GM13976 (cell line): ENCODE measurements at places on chromosomes 11 and 22.

DNA sequence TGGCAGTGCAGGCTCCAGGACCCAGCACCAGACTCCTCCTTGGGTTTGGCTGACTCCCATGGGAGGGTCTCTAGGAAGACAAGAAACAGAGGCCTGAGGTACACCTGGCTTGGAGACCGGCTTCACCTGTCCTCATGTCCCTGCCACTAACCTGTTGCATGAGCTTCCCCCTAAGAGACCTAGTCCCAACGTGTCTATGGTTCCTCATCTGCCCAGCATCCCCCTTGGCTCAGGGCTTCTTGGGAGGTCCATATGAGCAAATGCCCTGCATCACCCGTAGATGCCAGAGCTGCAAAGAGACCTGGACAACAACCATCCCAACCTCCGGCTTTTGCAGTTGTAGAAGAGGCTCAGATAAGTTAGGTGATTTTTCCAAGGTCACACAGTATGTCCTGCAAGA lies 123.5 kb downstream of the BUD13 start:
- no peak for DNase-seq

- no peak for DNase-seq
Measured at GRCh38 chr11:17066691-17067090, 10.8 kb downstream of the RPS13 start.

DNA sequence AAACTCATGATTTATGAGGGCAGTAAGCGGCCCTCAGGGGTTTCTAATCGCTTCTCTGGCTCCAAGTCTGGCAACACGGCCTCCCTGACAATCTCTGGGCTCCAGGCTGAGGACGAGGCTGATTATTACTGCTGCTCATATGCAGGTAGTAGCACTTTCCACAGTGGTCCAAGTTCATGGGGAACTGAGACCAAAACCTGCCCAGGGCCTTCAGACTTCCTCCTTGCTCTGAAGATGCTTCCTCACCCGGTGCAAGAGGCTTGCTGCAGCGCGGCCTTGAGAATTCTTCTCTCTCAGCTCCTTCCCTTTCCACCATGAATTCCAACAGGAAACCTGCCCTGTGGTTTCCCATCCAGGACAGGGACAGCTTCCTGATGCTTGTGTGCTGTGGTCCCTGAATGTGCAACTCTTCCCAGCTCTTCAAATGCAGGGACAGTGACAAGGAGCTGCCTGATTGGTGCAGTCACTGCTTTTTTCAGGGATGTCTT lies 53.9 kb downstream of the GGTLC2 start:
- DNase-seq: no peak

DNA sequence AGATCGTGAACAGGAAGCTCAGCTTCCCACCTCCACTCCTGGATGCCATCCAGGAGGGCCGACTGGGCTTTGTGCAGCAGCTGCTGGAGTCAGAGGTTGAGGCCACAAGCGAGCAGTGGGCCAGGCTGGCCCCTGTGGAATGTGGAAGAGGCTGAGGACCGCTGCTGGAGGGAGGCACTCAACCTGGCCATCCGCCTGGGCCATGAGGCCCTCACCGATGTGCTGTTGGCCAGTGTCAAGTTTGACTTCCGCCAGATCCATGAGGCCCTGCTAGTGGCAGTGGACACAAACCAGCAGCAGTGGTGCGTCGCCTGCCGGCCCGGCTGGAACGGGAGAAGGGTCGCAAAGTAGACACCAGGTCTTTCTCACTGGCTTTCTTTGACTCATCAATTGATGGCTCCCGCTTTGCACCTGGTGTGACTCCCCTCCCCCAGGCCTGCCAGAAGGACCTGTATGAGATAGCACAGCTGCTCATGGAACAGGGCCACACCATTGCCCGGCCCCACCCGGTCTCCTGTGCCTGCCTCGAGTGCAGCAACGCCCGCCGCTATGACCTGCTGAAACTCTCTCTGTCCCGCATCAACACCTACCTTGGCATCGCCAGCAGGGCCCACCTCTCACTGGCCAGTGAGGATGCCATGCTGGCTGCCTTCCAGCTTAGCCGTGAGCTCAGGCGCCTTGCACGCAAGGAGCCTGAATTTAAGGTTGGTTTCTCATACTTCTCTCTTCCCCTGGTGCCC lies 24.9 kb downstream of the ART5 start:
- no peak for DNase-seq

GRCh38 chr11:110059706-110060463 lies 33.3 kb upstream of the ZC3H12C start:
- no peak for DNase-seq

DNA sequence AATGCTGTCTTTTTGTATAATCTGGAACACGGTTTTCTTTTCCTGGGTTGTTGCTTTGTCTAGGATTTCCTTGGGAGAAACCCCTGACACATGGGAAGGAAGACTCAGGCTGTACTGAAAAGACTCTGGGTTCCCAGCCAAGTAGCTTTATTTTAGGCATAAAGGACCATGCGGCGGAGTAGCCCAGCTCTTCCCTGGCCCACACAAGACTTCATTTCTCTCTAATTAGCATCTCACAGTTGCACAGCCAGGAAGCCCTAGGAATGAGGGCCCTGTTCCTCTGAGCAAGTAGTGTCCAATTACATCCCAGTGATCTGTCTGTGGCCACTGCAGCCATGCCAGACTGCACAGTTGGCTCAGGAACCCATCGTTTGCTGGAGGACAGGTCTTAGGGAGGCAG lies 319.5 kb downstream of the TENM4 start:
- DNase-seq: no peak

DNA sequence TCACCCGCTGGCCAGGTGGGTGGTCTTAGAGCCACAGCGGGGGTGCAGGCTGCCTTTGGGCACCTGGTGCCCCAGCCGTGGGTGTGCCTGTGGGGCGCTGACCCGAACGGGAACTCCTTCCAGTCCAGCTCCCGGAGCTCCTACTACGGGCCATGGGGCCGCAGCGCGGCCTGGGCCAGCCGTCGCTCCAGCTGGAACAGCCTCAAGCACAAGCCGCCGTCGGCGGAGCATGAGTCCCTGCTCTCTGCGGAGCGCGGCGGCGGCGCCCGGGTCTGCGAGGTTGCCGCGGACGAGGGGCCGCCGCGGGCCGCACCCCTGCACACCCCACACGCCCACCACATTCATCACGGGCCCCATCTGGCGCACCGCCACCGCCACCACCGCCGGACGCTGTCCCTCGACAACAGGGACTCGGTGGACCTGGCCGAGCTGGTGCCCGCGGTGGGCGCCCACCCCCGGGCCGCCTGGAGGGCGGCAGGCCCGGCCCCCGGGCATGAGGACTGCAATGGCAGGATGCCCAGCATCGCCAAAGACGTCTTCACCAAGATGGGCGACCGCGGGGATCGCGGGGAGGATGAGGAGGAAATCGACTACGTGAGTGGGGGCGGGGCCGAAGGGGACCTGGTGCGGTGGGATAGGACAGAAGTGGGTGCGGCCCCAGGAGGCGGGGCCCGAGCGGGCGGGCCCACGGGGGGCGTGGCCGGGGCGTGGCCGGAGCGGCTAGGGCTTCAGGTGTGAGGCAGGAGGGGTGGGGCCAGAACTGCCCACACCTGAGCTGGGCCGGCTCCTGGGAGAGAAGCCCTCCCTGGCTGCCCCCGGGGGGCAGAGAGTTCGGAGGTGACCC lies 91.5 kb downstream of the CACNA1I start:
- no peak for DNase-seq

- no peak for DNase-seq
Measured at GRCh38 chr11:72629266-72629665, 45.0 kb downstream of the PDE2A start.

- DNase-seq: no peak
Measured at GRCh38 chr11:12086271-12087074, 23.9 kb upstream of the MICAL2 start.

- DNase-seq: no peak
Measured at GRCh38 chr11:68549789-68550484, 89.4 kb downstream of the PPP6R3 start.

- no peak for DNase-seq
Measured at GRCh38 chr22:24601217-24602104, 1.5 kb upstream of the GGT1 start.

DNA sequence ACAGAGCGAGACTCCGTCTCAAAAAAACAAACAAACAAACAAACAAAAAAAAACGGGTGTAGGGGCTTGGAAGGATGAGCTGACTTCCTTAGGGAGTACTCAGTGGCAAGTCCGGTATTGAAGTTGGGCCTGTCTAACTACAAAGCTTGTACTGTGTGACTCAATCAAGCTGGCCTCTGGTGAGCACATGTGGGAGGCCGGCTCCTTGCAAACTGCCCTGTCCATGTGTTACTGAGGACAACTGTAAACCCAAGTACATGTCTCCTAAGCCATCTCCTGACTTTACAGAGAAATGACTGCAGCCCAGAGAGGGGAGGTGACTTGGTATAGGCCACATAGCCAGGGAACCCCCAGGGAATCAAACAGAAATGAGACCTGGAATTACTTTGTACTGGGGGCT lies 11.6 kb downstream of the RIBC2 start:
- no peak for DNase-seq

DNA sequence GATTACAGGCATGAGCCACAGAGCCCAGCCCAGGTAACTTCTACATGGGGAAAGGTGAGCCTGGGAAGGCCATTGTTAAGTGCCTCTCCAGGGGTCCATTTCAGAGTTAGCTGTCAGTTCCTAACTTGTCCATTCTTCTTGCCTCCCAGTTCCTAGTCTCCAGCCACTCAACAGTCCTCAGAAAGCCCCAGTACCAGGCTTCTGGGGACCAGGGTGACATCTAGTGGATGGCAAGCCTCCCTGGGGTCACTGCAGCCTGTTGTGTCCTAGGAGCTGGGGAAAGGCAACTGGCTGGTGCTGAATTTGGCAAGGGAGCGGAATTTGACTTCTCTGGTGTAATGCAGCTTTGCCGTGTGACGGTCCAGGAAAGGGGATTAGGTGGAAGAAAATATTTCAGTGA lies 2.1 kb downstream of the LGALS12 start:
- peak; percentile 54 for DNase-seq

- DNase-seq: peak; percentile 30
Measured at GRCh38 chr11:118227865-118228785, 3.3 kb upstream of the JAML start.

DNA sequence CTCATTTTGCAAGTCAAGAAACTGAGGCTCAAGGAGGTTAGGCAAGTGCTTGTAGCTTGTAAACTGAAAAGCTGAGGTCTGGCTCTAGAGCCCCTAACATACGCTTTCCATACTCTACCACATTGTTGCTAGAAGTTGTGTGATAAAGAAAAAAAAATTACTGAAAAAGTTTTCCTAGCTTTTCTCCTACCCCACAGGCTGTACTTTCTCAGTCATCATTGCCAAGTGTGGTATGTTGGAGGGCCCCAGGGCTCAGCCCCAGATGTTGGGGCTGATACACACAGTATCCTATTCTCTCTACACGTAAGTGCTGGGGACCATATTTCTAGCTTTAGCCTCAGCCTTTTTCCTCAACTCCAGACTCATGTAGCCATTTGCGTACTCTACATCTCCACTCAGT lies 16.0 kb downstream of the KREMEN1 start:
- DNase-seq: no peak

- DNase-seq: no peak
Measured at GRCh38 chr11:101738452-101738851, 154.6 kb upstream of the TRPC6 start.

- DNase-seq: peak; percentile 100
Measured at GRCh38 chr11:535519-536454, at the start of gene HRAS. TSS of gene HRAS (minus strand) at chr11:535576.
